Tracheal epithelial cell (primary cell): ENCODE measurements at places on chromosomes 6 and 20. TPM values are rescaled to one million over a fixed set of nuclear protein-coding genes. Genes with fewer than 3 reads are reported as not detected.

The CDH26 gene
- total RNA-seq, result 0.72 and 2.3 TPM in 2 replicates

The CFAP206 gene
- total RNA-seq, result 0.48 TPM in 1 of 2 replicates, not detected in the other

The SNRNP48 gene
- 9.2 and 12.1 TPM in 2 replicates for total RNA-seq

The KIF25 gene
- not detected in 2 replicates for total RNA-seq
